Stimulated activated CD8-positive, alpha-beta memory T cell treated with anti-CD3 and anti-CD28 coated beads, Interleukin-7, amount 100 ng/mL, for 1 hour (primary cell): ENCODE measurements at places on chromosomes 6 and 20.

GRCh38 chr6:19408331-19408730, 428.8 kb upstream of the ID4 start:
- no peak for DNase-seq

DNA sequence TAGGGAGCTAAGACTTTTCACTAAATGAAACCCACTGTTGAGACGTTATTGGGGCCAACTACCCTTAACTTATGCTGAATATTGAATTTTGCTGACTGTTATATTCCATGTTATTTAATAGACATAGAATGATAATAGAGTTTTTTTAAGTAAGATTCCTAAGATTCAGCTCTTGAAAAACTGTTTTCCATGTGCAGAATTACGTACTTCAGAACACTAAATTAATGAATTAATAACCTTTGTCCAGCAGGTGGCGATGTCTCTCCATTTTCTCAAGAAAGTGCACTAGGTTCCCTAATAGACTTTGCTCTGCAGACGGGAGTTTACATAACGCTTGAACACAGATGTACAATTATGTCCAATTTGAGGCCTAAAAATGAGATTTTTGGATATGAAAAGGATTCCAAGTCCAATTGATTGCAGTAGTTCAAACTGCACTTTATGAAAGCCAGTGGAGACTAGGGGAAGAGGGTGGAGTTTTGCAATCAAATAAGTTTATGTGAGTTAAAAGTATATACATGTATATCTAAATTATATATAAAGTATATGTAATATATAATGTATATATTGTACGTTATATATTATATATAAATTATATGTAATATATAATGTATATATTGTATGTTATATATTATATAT, 282.1 kb downstream of the UST start:
- DNase-seq: peak; percentile 28

- DNase-seq: no peak
Observed at GRCh38 chr6:26284537-26285142, 80.4 kb upstream of the BTN3A2 start.

GRCh38 chr6:140340795-140341194, 966.3 kb upstream of the CITED2 start:
- DNase-seq: no peak

DNA sequence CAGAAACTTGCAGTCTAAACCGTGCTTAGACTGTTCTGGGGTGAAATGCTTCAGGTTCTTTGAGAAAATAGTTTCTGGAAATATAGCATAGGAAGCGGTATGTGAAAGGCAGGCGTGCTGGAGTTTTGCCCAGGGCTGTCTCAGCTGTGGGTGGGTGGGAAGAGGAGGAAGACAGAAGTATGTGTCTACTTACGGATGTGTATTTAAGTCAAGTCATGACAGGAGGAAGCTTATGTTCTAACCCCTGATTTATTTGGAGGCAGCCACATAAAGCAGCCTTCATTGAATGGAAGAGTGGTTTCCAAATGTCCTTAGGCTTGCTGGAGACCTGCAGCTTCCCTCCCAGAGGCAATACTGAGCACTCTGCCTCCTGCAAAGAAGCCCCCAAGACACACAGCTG, 345.8 kb upstream of the PRND start:
- DNase-seq: no peak

DNA sequence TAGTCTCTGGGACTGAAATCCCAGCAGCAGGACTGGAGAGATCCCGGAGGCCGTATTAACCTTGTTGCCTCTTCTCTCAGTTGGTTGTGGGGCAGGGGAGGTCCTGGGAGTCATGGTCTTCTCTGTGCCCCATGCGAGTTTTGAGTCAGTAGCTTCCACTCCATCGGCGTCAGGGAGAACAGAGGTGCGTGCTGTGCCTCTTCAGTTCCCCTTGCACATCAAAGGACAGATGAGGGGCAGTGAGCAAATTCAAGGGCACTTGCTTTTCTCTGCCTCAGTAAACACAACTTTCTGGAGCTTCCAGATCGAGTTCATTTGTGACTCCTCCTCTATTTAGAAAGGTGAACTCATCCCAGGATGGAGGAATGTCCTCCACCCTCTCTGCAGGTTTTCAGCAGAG, 48.6 kb downstream of the MOCS1 start:
- no peak for DNase-seq

- no peak for DNase-seq
Observed at GRCh38 chr6:13808801-13809200, 5.6 kb downstream of the MCUR1 start.

GRCh38 chr20:52963131-52963530, 9.0 kb upstream of the TSHZ2 start:
- no peak for DNase-seq

GRCh38 chr6:12714022-12714421, 2.5 kb upstream of the PHACTR1 start:
- no peak for DNase-seq

DNA sequence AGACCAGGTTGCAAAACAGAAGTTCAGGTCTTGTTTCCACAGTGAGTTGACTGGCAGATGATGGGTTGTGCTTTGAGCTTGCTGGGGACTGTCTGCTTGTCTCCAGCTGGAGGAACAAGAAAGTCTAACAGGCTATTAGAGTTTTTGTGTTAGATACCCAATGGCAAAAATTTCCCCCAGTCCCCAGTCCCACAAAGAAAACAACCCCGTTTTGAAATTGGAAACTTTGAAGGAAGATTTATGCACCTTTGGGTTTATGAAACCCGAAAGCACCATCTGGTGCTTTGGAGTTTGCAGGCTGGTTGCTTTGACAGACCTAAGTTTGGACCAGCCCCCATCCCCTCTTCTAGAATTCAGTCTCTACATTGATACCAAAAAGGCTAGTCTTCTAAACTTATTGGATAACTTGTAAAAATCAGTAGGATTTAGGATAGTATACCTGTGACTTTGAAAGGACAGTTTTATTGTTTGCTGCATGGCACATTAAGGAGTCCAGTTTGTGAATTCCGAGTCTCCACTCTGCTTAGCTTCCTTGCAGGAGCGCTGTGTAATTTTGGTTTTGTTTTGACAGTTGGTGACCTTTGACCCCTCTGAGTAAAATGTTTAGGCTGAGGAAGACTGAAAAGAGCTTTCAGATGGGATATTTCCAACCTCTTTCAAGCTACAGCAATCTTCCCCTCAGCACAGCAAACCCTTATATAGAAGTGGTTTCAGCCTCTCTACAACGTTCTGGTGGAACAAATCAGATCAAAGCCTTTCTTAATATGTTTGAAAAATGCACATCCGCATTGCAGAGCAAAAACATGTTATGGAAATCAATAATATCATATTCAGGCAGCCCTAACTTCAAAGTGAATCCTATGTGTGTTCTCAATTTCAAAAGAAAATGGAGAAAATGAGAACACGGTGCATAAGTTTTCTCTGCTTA, 25.5 kb upstream of the PRL start:
- no peak for DNase-seq

DNA sequence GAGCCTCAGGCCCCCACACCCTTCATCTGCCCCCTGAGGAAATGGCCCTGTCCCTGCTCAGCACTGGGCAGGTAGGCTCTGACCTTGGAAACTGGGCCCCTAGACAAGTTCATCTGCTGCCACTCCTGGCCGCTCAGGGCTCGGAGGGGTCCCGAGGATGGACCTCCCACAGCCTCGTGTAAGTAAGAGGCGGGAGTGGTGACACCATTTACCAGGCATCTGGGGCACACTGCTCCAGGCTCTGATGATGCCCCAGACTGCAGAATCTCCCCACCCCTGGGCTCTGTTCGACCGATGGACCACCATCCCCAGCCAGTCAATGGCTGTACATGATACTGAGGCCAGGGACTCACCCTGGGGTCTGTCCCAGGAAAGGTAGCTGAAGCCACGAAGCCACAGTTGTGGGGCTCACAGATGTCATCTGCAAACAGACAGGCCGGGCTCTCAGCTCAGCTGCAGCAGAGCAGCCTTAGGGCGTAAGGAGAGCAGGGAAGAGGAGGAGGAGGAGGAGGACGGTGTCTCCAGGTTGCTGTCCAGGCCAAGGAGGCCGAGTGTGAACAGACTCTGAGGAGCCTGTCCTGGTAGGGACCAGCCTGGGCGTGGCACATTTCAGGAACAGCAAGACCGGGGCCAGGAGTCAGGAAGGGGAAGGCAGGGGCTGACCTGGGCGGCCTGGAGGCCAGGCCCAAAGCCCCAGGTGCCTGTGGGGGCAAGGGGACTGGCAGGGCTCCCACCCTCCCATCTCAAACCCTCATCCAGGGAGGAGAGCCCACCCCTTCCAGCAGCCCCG, 300.4 kb downstream of the TAF4 start:
- DNase-seq: no peak

GRCh38 chr20:2350606-2351005, 30.1 kb upstream of the TGM6 start:
- no peak for DNase-seq

GRCh38 chr6:19812512-19813119, 24.6 kb upstream of the ID4 start:
- no peak for DNase-seq

GRCh38 chr20:31704225-31705119, 18.2 kb downstream of the BCL2L1 start:
- DNase-seq: no peak

DNA sequence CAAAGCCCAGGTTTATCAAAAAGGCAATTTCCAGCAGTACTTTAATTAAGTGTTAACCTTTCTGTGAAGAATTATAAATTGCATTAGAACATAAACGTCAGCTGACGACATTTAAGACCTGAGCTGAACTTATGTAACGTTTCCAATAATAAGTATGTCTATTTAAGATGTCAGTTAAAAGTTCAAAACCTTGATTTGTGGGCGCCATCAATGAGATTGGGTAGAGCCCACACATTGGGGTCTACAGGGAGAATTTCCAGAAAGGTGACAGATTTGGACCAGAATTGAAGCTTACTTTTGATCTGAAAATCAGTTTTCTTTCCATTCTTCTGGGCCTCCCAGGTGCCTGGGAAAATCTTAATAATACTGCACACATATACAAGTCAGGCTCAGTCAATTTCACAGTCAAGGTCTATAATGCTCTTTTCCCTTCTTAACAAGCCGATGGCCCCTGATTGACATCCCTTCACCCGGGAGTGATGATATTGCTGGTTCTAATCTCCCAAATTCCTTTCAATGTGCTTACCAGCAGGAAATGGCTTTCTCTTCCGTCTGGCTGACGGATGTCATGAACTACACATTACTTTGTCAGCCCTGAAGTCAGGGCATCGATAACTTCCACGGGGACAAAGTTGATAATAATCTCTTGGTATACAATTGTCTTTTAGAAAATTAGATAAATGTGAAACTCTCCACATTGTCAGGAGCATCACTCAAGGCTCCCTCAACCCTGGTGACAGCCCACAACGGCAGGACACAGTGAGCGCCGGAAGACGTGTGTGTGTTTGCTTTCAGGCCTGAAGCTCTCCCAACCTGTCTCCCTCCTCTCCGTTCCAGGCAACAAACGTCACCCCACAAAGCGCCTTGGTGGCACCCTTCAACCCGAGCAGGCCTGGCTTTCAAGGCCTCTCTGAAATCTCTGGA, 396.5 kb upstream of the CNR1 start:
- DNase-seq: no peak

GRCh38 chr20:17682889-17683198, 802 bp upstream of the RRBP1 start:
- DNase-seq: no peak

GRCh38 chr6:7806711-7807110, 80.8 kb downstream of the BMP6 start:
- no peak for DNase-seq

GRCh38 chr6:119562168-119562567, 212.6 kb upstream of the MAN1A1 start:
- no peak for DNase-seq

DNA sequence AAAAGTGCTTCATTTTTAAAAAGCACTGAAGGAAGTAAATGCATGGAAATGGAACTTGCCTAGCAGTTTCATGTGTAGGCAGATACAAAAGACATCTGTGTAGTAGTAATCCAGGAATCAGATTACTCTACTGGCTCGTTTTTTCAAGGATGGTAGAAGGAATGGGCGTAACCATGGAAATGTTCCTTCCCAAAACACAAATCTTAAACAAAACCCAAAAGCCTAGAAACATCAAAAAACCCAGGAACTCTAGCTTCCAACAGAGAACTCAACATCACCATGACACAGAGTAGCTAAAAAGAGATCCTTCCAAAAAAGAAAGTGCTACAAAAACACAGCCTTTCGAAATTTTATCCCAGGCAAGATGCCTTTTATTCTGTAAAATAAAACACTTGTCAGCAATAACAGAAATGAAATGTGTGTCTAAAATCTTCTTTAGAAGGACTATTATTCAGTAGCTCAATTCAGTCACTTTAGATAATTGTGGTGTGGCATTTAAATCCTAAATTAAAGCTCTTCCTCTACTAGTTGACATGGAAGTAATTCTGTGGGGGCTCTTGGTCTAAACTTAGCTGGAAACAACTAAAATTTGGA, 81.7 kb downstream of the FAM217A start:
- no peak for DNase-seq

DNA sequence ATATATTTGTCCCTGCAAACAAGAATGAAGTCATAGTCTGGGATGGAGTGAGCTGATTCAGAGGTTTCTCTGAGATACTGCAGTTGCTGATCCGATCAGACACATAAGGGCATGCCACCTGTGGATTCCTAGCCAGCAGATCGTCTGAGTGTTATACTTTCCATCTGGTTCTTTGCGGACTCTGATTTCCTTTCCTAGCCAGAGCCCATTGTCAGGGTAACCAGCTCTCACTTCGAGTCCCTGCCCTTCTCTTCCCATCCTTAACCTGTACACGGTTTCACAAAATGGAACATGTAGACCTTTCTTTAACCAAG, 100.9 kb downstream of the TMEM200A start:
- DNase-seq: no peak

- DNase-seq: no peak
Observed at GRCh38 chr6:109465772-109466171, 10.2 kb upstream of the MICAL1 start.

DNA sequence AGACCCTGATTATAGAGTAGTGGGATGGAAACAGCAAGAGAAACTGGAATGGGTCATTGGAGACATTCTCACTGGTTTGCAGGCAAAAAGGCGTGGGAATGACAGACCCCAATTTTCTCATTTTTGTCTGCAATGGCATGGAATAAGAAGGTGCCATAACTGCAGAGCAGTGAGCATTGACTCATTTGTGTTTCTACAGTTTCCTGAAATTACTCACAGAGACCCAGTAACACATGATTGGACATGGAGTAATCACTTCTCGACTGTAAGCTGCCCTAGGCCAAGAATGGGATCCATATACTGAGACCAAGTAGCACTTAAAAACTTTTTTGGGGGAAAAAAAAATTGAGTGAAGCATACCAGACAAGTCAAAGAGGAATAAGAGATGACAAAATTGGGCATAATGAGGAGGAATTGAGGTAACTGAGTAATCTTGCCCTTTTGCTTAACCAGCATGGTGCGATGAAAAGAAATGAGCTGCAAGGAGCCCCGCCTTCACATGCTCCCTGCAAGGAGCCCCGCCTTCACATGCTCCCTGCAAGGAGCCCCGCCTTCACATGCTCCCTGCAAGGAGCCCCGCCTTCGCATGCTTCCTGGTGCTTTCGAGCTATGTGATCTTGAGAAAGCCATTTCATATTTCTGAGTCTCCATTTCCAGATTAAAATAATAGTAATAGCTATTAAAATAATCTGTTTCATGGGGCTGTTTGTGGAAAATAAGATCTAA, 44.1 kb downstream of the NHSL1 start:
- no peak for DNase-seq

GRCh38 chr6:5142915-5143314, 57.8 kb downstream of the PPP1R3G start:
- DNase-seq: no peak
